ENCODE measurements at places on chromosomes 13 and 19.
A peak's percentile ranks its signal among the peaks of the same experiment; 100 is the strongest.

- no peak for DNase-seq
These were observed 674 bp upstream of the FBXL12 start for GRCh38 chr19:9819596-9819909.

GRCh38 chr13:20331949-20332348, 99.8 kb upstream of the GJB6 start:
- no peak for DNase-seq

DNA sequence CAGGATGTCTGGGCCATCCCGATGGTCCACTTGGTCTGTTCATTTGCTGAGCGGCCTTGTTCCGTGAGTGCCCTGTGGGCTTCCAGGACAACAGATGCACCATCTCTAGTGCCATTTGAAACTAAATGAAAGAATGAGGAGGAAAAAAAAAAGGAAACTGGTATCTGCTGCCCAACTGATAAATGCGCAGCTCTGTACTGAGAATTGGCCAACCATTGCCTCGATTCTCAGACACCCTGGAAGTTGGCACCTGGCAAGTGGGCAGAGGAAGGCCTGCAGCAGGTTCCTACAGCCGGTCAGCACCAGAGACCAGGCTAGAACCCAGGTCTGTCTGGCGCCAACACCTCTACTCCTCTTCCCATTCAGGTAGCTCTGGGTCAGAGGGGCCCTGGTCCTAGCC, 18.9 kb downstream of the SLC7A1 start:
- no peak for DNase-seq

DNA sequence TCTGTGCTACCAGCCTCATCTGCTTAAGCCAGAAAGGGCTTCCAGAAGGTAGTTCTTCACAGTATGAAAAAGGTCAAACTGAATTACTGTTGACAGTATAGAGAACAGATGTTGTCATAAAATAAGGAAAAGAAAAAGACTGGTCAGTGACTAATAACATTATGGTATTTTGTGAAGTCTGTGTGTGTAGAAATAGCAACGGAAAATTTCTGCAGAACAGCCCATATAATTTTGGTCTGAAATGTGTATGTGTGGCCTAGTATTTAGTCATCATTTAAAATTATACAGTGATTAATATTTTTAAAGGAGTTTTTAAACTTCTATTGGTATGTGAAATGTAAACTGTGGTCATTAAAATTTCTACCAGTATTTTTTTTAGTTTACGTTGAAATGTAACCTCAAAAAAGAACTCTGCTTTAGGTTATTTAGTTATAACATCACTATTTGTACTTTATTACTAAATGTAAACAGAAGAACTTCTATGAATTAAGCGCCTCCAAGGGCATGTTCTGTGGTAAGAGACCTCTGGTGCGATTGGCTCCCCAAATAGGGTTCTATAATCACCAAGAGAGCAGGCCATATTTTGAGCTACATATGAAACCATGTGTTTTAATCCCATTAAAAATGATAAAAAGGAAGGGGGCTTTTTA, 3.3 kb upstream of the GPR183 start:
- DNase-seq: peak; percentile 75

DNA sequence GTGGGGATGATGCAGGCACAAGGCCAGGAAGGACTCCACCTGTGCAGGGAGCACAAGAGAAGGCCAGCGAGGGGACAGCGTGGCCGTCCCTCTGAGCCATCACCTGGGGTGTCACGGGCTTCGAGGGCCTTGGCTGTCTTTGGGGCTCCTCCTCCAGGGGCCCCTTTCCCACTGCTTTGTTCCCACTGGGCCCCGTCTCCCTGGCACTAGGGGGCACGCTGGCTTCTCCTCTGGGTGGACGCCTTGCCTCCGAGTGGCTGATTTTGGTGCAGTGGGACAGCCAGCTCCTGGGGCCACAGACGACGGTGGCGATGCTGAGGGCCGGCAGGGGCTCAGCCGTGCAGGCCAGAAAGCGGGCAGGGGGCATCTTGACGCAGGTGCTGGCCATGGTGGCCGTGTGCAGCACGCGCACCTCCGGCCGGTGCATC, 43.2 kb upstream of the GRTP1 start:
- no peak for DNase-seq

- DNase-seq: no peak
These were observed 2.8 kb downstream of the GNA11 start for GRCh38 chr19:3096902-3097326.

- no peak for DNase-seq
These were observed 77.1 kb downstream of the GGACT start for GRCh38 chr13:100511466-100511865.

GRCh38 chr13:51148952-51149573, 38.0 kb upstream of the C13orf42 start:
- DNase-seq: peak; percentile 23

- DNase-seq: no peak
These were observed 3.4 kb upstream of the MCF2L start for GRCh38 chr13:112965573-112966115.

GRCh38 chr13:90502153-90502552, 845.3 kb upstream of the MIR17HG start:
- no peak for DNase-seq

- no peak for DNase-seq
These were observed 120.9 kb downstream of the ZDHHC20 start for GRCh38 chr13:21338156-21338555.

GRCh38 chr13:23059173-23059572, 121.6 kb upstream of the SGCG start:
- no peak for DNase-seq

DNA sequence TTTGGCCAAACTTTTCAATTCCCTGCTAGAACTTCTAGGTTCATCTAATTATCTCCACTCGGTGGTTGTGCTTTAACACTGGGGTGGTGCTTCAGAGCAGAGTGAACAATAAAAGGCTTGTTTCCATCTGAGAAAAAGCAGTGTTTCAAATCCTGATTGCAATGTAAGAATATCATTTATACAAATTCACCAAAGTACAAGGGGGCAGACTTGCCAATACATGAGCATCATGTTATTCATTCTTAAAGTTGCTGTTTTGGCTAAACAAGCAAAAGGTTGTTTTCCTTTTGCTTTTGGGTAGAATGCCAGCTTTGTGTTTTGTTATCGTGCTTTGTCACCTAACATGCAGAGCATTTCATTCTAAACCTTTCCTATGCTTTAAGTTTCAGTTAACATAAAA, 78.5 kb upstream of the UBAC2 start:
- DNase-seq: no peak

DNA sequence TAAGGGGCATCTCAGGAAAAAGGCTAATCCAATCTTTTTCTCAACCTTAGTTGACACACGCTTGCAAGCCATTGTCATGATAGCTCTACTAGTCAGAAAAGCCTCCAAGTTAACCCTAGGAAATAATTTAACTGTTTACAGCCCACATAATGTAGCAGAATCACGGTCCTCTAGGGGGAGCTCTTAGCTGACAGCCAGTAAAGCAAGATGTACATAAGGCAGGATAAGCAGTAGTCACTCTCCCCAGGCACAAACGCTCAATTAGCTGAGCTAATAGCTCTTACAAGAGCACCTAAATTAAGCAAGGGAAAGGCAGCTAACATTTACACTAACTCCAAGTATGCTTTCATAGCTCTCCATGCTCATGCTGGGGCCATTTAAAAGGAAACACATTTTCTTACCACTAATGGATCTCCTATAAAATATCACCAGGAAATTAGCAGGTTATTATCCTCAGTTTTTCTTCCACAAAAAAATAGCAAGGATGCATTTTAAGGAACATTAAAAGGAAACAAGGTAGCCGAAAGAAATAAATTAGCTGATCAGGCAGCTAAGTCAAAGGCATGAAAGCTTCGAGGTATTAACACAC, 33.7 kb upstream of the ZSCAN5A start:
- DNase-seq: no peak

DNA sequence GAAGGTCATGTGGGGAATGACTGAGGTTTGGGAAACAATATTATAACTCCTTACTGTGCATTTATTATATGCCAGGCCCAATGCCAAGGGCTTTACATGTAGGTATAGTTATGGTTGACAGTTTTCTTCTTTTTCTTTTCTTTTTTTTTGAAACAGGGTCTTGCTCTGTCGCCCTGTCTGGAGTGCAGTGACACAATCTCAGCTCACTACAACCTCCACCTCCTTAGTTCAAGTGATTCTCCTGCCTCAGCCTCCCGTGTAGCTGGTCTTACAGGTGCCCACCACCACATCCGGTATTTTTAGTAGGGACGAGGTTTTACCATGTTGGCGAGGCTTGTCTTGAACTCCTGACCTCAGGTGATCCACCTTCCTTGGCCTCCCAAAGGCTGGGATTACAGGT, 13.8 kb downstream of the RTN2 start:
- no peak for DNase-seq

DNA sequence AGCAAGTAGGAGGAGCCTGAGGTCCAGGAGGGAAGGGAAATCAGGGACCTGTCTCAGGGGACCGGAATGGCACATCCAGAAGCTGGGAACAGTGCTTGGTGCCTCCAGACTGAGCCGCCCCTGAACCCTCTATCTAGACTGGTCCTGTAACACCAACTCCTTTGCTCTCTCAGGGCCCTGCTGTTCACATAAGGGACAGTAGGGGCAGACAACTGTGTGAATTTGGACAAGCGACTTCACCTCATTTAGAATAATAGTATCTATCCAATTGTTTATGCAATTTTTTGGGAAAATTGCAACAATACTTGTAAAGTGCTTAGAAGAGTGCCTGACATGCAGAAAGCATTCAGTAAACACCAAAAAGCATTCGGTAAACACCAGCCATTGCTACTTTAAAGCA, 14.0 kb downstream of the SYMPK start:
- DNase-seq: no peak

DNA sequence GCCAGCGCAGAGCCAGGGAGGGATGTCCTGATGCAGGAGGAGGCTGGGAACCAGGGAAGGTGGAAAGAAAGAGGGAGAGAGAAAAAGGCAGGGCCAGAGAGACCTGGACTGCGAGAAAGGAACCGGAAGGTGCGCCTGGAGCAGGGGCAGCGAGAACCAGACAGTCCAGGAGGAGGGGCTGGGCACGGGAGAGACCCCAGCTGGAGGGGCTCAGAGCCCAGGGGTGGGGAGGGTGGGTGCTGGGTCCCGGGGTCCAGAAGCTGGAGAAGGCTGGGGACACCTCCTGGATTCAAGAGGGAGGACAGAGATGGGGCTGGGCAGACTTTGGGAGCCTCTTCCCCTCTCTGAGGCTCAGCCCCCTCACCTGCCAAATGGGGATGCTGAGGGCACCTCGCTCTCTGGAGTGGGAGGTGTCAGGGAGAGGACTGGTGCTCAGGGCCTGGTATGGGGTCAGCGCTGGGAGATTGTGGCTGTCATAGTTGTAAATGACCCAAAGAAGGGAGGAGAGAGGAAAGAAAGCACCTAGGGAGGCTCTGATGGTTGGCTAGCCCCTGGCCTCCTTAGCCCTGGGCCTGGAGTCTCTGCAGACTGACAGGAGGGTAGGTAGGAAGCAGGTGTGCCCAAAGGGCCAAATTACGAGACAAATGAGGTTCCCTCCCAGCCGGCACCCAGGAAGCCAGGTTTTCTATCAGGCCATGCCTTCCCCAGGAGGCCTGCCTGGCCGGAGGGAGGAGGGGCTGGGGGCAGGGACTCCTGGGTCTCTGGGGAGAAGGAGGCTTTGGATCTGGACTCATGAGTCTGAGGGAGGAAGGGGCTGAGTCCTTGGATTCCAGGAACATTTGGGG, 1.3 kb upstream of the SPACA6 start:
- no peak for DNase-seq

DNA sequence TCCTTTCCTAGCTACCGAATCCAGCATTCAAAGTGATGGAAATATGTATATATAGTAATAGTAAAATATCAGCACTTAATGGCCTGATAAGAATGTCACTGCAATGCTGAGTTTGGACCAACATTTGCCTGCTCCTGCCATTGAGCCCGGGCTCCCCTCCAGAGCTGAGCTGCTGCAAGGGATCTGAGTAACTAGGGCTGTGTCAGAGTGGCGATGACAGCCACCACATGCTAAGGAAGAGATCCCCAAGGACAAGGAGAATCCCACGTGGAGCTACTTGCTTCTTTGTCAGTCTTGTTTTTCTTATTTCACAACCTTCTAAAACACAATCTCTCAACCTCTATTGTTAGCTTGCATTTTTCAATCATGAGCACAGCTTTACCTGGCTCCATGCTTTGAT, 19.5 kb upstream of the ALOX5AP start:
- no peak for DNase-seq

DNA sequence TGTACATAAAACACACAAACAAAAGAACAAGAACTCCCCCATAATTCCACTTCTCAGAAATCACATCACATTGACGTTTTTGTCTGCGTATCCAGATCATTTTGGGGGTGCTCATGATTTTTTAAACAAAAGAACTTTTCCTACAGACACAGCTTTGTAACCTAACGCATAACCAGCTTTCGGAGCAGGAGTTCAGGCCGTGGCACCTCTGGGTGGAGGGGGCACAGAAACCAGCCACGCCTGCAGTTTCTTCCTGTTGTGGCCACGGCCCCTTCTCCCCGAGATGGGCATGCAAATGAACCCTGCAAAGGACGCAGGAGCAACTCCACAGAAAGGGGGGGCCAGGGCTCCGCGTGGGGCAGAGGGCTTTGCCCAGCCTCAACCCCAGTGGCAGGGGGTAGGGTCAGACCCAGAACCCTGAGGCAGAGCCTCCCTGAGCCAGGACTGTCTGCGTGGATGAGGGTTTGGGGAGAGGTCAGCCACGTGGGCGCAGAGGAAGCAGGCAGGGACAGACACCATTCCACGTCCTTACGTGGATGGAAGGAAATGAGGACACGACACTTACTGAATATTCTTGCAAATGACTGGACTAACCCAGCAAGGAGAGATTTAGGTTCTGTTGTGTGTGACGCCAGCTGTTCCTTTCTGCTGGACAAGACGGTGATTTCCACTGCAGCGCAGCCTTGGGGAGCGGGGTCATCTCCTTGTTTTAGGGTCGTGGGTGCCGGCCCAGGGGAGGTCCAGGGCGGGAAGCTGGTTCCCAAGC, 64.4 kb downstream of the RASA3 start:
- DNase-seq: no peak

DNA sequence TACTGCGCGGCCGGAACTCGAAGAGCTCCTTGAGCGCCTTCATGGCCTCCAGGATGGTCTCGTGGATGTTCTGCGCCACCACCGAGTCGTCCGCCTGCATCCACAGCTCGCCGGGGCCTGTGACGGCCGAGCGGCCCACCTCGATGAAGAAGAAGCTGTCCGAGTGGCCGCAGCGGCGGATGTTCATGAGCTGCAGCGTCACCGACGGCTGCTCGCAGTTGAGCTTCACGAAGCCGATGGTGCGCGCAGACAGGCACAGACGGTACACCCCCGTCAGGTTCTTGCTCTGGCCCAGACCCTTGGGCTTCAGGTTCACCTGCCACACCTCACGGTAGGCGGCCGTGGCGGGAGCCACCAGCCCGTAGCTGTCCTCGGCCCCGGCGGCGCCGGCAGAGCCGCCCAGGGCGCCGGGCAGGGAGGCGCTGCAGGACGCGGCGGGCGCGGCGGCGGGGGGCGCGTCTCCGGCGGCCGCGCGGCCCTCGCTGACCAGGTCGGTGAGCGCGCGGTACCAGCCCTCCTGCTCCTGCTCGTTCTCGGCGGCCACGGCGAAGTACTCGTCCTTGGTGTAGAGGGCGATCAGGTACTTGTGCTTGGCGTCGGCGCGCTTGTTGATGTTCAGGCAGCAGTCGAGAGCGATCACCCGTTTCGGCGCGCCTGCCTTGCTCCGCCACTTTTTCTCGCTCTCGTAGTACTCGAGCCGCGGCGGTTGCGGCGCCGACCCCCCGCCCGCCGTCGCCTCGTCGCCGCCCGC, 1.1 kb downstream of the IRS2 start:
- no peak for DNase-seq

GRCh38 chr19:50269653-50270052, 59.5 kb downstream of the KCNC3 start:
- no peak for DNase-seq
